ENCODE measurements at places on chromosomes 2 and 18.
A peak's percentile ranks its signal among the peaks of the same experiment; 100 is the strongest.

DNA sequence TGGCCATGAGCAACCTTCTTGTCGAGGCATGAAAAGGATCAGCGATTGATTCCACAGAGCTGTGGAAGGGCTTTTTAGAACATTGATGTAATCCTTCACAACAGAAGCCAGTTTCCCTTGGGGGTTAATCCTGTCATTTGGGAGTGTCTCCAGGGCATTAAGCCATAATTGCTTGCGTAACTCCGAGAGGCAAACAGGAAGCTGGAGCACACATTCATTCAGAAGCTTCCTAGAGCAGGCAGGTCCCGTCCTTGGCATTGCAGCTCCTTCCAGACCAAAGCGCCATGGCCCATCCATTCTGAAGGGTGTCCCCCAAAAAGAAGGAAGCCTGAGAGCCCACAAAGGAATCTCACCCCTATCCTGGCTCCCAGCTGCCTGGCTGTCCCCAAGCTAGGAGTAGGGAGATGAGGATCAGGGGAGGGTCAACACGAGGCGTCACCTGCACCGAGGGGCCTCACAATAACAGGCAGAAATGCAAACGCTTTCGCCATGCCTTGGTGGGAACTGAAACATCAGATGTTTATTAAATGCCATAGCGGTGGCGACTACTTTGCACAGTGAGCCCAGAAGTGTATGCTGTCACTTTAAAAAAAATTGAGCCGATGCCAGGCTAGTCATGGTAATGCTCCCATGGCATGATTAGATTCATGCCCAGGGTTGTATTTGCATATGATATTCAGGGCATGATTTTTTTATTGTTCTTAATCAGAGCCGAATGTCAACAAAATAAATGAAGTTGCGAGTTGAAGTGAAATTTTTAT is 339.4 kb downstream of the BCL11A start:
- no peak for DNase-seq

DNA sequence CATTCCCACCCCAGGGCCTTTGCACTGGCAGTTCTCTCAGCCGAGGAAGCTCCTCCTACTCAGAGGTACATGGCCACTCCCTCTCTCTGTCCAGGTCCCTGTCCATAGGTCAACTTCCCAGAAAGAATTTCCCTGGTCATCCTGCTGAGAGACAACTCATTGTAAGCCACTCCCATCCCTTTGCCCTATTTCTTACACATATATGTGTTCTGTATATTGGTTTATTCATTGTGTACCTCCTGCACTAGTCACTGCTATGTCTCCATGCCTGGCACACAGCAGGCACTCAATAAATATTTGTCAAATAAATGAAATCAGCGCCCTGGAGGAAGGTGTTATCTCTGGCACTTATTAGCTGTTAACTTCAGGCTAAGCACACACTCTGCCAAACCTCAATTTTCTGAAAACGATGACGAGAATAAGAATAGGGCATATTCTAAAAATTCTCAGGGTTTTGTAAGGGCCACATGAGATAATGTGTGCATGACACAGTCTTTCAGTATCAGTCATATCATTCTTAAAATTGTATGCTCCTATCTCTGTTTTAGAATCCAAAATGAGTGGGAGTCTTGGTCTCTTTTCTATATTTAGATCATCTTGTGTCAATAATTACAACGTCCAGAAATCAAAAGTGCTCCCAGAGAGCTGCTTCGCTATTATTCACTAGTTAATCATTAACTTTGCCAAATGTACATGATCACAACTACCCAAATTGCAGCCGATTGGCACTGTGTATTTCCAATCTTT is 198.0 kb downstream of the ALK start:
- DNase-seq, result peak; percentile 58

DNA sequence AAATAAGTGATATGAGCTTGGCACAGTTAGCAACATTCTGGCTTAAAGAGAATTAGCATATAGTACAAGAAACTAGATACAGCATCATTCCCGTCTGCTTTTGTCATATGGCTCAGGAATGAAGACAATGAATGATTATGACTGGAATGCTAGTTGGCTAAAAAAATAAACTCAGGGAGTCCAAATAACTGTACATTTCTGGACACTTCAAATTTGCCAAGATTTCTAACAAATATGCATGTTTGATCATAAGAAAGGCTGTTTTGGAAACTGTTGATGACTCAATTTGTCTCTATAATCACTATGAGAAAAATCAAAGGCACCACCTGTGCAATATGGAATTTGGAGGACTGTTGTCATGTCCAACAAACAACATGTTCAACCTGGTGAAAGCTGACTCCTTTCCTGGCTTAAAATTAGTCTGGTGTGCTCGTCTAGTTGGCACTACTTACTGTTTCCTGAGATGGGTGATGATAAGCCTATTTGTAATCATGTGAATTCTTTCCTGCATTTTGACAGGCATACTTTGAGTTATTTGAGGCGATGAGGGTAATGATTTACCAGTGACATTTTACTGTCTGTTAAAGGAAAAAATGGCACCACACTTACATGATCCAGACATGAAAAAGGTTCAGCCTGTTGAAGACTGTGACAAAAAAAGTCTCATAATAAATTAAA is 133.9 kb upstream of the CDH20 start:
- no peak for DNase-seq

DNA sequence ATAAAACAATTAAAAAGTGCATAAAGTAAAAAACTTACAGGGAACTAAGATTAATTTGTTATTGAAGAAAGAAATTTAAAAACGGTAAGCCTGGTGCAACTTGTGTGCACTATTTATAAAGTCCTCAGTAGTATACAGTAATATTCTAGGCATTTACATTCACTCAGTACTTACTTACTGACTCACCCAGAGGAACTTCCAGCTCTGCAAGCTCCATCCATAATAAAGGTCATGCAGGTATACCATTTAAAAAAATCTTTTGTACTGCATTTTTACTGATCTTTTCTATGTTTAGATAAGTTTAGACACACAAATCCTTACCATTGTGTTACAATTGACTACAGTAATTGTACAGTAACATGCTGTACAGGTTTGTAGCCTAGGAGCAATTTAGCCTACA is 51.5 kb upstream of the NXPH2 start:
- DNase-seq, result no peak

DNA sequence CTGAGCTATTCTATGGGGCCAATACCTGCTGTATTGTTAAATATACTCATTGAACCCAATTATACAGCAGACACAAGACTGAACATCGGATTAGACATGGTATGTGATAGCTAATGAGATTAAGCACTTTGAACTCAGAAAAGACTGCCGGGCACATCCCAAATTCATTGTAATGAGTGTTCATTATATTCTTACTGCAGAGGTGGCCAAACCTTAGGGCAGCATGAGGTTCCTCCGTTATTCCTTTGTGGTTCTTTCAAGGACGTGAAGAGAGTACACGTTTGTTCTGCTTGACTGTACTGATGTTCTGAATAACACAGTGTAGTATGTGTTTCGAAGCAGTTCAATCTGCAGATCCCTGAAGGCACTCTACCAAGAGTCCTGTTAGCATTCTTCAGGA is 78.4 kb downstream of the KIF5C start:
- DNase-seq, result no peak

- no peak for DNase-seq
Observed at GRCh38 chr2:207202645-207203044, 36.9 kb upstream of the KLF7 start.
